T-helper 2 cell (primary cell): ENCODE measurements at places on chromosomes 1 and 21.

GRCh38 chr1:116493484-116494352 is 77.1 kb downstream of the CD58 start:
- no peak for DNase-seq

DNA sequence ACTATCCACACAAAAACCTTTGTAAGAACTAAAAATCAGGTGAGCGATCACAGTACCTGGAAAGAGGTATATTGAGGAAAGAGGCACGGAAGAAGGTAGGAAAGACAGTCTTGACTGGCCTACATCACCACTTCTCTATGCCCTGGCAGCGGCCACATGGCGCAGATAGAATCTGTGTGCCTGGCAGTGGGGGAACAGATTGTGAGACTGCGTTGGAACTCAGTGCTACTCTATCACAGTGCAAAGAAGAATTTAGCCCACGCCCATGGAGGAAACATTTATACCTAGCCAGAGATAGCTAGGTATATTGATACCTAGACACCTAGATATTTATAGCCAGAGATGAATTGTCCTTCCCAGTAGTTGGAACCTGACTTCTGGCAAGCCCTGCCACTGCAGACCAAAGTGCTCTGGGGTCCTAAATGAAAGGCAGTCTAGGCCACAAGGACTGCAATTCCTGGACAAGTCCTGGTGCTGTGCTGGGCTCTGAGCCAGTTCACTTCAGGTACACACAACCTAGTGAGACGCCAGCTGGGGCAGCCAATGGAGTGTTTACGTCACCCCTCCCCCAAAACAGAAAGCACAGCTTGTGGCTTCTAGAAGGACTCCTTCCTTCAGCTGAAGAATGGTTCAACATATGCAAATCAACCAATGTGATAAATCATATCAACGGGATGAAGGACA is 51.9 kb downstream of the DHX9 start:
- DNase-seq: no peak

GRCh38 chr1:156204686-156205085 is 8.1 kb upstream of the PMF1 start:
- no peak for DNase-seq

DNA sequence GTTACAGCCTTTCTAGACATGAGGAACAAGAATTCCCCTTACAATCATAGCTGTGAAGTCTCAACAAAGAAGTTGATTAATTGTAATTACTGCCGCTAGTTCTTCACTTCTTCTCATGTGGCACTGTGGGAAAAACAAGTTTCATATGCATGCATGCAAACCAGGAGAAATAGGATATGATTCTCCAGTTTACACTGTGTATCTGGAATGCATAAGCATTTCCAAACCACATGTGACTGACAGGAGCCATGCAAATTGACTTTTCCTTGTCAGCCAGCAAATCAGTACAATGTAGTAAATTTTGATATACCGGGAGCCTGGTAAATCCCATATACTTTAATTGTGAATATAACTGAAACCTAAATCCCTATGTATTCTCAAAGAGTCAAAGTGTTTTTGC is 279.3 kb downstream of the PAPPA2 start:
- DNase-seq: no peak

DNA sequence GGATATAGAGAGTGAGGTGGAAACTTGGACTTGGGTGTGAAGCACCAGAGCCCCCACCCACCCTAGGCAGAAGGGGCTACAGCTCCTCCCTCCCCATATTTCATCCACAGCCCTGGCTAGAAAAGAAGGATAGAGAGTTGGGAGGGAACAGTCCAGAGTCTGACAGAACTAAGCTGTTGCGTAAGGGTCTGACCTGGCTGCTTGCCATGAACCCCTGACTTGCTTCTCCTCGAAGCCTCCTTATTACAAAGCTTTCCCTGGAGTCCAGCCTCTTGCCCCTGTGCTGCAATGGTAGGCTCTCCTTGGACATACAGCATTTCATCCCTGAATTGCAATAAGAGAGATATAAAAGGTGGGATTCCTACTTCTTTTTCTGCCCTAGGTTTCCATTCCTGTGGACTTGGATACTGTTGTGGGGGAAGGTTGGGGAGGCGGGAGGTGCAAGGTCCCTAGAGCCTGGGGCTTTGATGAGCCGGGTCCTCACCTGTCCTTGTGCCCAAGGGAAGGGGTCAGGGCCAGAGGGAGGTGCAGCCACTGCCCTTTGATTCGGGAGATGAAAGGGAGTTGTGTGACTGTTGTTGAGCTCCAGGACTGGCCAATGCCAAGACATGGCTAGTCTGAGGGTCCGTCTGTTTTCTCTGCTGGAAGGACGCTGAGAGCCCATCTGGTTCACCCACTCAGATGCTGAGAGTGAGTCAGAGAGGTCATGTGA is 2.7 kb downstream of the RHBG start:
- no peak for DNase-seq

- no peak for DNase-seq
These were observed 50.2 kb upstream of the ARHGEF16 start for GRCh38 chr1:3404301-3404700.

- no peak for DNase-seq
These were observed 28.4 kb upstream of the NLRP3 start for GRCh38 chr1:247387565-247387964.

DNA sequence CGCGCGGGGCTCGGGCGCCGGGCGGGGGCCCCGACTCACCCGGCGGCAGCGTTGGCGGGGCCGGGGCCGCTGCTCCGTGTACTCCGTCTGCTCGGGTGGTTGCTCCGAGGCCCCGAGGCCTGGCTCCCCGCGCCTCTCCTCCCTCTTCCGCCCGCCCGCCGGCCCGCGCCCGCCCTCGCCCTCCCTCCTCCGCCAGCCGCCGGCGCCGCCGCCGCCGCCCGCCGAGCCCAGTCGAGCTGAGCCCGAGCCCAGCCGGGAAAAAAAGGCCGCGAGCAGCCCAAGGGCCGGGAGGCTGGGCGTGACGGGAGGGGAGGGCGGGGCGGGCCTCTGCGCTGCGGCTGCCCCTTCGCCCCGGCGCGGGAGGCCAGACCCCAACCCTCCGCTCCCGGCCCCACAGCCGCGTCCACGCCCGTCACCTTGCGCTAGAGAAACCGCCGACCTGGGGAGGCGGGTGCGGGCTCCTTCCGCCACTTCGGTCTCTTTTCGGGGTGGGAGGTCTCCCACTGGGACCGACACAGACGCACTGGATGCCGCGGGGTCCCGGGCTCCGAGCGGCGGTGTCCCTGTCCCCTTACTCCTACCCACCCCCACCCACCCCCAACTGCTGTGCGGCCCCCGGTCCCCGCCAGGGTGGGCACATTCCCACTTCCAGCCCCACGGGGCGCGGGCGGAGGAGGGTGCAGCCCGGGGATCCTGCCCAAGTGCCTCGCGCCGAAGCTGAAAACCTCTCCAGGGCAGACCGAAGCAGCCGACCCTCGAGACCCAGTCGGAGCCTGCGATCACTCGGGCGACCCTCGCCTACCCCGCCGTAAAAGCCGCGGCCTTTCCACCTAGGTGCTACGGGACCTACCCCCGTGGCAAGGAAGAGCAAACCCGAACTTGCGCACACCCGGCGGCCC is at the start of gene CERS2:
CERS2 (minus strand) TSS at position 256 of the 899 bp plus-strand sequence. CDS start 5,745 bp downstream, outside the sequence.
- peak; percentile 75 for DNase-seq

DNA sequence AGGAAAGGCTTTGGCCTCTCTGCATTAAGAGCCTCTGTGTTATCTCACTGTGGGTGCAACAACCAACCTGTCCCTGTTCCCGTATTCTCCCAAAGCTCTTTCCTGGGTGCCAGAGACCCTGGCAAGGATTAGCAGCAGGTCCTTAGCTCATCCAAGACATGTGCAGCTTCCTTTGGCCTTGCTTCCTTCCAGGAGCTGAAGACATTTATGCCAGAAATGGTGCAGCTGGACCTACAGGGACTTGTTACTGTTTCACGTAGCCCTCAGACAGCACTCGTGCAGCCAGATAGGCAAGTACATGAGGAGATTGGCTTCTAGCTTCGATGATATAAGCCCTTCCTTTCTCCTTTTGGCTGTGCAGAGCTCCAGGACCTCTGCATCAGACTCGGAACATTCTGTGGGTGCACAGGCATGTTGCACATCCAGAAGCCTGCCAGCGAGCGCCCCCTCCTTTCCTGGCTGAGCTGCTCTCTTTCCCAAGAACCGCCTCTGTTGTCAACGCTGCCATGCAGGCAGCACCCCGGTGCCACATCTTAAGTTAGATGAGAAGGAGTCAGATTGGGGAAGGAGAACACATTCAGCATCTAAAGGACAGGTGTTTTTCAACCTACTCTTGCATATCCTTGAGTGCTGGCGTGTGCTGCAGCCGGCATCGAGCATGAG is 284.5 kb upstream of the PLXNA2 start:
- no peak for DNase-seq

DNA sequence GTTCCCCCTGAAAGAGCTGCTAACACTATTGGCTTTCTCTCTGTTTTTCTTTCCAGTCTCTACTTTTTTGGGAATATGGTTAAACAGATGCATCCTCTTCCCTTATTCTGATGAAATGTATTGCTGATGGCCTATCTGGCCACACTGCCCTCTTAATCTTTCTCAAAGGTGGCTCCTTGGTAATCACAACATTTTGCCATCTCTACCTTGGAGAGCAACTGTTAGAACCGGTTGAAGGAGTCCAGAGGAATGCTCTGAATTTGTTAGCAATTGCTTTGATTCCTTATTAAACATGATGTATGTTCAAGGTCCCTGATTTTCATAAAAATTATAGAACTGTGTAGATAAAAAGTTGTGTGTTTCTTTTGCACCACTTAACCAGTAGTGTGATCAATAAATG is 50.1 kb upstream of the ARID1A start:
- no peak for DNase-seq

DNA sequence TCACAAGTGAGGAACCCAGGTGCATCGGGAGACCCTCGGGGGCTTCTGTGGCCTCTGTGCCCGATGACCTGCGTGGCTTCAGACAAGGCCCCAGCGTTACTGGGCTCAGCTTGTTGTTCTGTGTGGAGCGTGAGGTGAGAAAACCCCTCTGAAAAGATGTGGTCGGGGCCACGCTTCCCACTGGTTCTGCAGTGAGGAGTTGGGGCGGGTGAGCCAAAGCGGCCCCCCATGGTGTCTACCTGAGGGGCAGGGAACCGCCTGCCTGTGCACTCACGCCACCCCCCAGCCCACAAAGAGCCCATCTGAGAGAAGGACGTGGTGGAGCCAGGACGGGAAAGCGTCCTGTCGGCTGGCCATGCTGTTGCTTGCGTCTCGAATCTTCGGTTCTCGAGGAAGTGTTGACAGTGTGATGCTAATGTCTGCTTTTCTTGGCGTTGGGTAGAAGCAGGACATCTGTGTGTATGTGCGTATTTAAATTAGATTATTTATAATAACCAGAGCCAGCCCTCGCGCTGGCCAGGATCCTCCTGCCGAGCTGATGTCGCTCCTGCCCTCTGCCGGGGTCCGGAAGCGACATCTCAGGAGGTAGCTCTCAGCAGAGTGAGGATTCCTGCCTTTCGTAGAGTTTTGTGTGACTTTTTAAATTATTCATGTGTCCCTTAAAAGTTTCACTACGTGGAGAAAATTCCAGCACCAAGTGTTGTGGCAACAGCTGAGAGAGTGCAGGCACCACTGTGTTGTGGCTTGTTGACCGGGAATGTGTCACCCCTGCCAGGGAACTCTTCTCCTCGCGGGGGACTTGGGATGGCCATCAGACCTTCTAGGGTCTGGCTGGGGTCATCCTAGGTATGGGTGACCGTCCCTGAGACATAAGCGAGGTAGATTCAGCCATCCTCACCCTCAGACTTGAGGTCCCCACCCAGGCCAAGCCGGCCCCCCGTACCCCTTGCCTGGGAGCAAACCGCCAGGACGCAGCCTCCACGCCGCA is 15.3 kb downstream of the TMEM201 start:
- no peak for DNase-seq

GRCh38 chr1:153028766-153029165 is 2.2 kb upstream of the SPRR1B start:
- no peak for DNase-seq

DNA sequence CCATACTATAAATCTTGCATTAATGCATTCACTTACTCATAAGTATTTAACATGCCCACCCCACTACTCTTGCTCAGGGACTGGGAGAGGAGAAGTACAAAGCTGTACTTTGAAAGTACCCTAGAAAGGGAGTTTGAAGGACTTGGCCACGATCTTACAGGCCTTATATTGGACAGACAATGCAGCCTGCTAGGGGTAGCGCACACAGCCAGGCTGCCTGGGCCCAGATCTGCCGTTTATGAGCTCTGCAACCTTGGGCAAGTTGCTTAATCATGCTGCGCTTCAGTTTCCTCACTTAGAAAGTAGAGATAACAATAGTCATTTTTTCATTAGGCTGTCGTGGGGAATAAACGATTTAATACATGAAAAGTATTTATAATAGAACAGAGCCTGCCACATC is 110.1 kb downstream of the CDC7 start:
- no peak for DNase-seq

GRCh38 chr1:167263819-167264464 is 43.3 kb downstream of the POU2F1 start:
- no peak for DNase-seq

DNA sequence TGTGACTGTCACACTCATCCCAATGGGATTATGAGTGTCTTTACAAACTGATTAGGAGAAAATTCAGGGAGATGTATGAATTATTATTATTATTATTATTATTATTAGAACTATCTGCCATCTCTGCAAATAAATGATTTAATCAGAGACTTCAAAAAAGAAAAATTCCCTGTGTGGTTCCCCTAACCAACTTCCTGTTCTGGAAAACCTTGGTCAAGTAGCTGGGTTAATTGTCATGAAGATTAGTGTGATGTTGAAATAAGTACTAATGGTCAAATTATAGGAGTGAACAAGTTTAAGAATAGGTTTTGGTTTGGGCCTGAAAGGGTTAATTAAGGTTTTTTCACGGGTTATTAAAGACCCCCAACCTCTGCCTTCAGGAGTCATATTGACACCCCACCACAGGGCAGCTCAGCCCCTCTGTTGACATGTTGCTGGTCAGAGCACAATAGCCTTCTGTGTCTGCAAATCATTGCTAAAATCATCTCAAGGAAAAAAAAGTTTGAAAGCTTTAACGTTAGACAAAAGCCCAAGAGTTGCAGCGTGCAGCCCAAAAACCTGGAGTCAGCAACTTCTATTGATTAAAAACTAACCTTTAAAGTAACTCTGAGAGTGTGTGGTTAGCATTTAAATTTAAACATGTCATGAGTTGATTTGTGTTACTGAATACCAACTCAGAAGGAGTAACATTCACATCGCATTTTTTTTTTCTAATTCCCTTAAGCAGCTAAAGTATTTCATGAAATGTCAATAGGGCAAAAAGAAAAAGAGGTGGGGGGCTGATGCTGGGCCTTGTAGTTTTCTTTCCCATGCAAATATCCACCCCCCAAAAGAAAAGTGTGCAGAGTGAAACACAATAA is 272.5 kb downstream of the TM2D1 start:
- DNase-seq: no peak
